ENCODE measurements at places on chromosomes 5 and 9. TPM values are rescaled to one million over a fixed set of nuclear protein-coding genes. Genes with fewer than 3 reads are reported as not detected.
A peak's percentile ranks its signal among the peaks of the same experiment; 100 is the strongest.

DNA sequence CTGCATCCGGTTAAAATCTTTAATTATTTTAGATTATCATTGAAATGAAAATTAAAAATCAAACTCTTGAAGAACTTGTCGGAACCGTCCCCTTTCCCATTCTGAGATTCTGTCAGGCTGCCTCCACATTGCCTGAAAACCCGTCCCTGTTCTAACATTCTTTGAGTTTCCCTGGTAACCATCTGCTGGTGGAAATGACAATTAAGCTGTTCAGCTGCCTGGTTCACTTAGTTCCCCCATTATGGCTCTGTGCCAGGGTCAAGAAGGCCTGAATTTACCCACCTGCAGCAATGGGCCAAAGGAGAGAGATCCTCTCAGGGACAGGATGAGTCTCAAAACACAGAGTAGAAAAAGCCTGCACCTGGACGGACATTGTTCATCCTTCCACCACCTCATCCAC is 11.8 kb upstream of the TCOF1 start:
- no peaks in the 10 kb centered on the region for H3K27me3 ChIP-seq
- H3K27ac ChIP-seq = no peak overlapping the region
- no peak overlapping the region for H3K4me3 ChIP-seq
- DNase-seq = no peak
- H3K36me3 ChIP-seq = no peaks in the 10 kb centered on the region
- H3K4me1 ChIP-seq = no peaks in the 10 kb centered on the region

DNA sequence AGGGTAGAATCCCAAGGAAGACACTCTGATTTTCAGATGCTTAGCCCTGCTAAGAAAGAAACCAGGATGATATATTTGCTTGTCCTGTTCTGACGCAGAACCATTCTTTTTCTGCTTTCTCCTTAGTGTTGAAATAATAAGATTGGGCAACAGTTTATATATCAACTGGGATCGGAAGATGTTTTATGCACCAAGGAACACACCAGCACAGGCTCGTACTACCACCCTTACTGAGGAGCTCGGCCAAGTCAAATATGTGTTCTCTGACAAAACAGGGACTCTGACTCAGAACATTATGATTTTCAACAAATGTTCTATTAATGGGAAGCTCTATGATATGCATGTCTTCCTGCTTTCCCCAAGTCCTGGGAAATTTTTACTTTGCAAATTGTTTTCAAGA is 19.0 kb upstream of the RUSC2 start:
- no peak overlapping the region for H3K4me3 ChIP-seq
- H3K4me1 ChIP-seq = no peaks in the 10 kb centered on the region
- DNase-seq = no peak
- no peak overlapping the region for H3K27ac ChIP-seq
- H3K36me3 ChIP-seq = no peaks in the 10 kb centered on the region
- no peaks in the 10 kb centered on the region for H3K27me3 ChIP-seq

The CAVIN4 gene
- 1.5 TPM for total RNA-seq

DNA sequence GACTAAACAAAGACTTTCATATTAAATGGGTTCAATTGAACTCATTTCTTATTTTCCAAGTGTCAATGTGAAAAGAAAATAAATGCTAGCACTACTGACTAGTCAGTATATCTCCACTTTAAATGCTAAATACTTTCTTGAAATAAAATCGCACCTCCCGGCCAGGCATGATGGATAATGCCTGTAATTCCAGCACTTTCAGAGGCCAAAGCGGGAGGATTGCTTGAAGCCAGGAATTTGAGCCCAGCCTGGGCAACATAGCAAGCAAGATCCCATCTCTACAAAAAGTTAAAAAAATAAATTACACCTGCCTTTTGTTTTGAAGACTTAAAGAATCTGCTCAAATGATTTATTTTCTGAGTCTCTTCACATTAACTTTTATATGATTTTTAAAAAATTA is 34.7 kb downstream of the WDR36 start:
- no peak overlapping the region for H3K4me3 ChIP-seq
- H3K27me3 ChIP-seq = no peaks in the 10 kb centered on the region
- peaks cover 62% of the 10 kb centered on the region for H3K36me3 ChIP-seq
- DNase-seq = no peak
- H3K4me1 ChIP-seq = no peaks in the 10 kb centered on the region

The FBLL1 gene
- not detected for total RNA-seq

- no peaks in the 10 kb centered on the region for H3K36me3 ChIP-seq
- no peaks in the 10 kb centered on the region for H3K27me3 ChIP-seq
- no peak for DNase-seq
- H3K4me1 ChIP-seq = no peaks in the 10 kb centered on the region
Measured at GRCh38 chr5:141349917-141350619, at the start of gene PCDHGB1. TSS of gene PCDHGB1 (plus strand) at chr5:141350099. CDS start at chr5:141350261, 162 bp downstream.

The TNFSF15 gene
- 0.06 TPM for total RNA-seq

GRCh38 chr9:112112941-112113681 is 62.0 kb downstream of the SUSD1 start:
- H3K27ac ChIP-seq = no peak overlapping the region
- no peaks in the 10 kb centered on the region for H3K4me1 ChIP-seq
- no peaks in the 10 kb centered on the region for H3K27me3 ChIP-seq
- H3K36me3 ChIP-seq = no peaks in the 10 kb centered on the region
- DNase-seq = peak; percentile 66

The OTULINL gene
- 5.8 TPM for total RNA-seq

The ADAMTS13 gene
- total RNA-seq = 1.3 TPM
